ENCODE measurements at places on chromosomes 1 and 21.

DNA sequence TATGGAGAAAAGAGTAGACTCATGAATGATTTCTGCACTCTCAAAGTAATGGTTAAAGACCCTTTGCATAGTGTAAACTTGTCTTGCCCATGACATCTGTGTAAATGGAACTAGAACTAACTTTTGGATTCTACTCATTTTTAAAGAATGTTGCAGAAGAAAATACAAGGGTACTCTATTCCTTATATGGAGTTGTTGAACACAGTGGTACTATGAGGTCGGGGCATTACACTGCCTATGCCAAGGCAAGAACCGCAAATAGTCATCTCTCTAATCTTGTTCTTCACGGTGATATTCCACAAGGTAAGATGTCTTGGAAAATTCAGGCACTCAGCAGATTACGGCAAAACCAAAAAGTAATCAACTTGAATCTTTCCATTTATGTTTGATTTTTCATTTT is 19.8 kb downstream of the CCT8 start:
- no peak for DNase-seq

DNA sequence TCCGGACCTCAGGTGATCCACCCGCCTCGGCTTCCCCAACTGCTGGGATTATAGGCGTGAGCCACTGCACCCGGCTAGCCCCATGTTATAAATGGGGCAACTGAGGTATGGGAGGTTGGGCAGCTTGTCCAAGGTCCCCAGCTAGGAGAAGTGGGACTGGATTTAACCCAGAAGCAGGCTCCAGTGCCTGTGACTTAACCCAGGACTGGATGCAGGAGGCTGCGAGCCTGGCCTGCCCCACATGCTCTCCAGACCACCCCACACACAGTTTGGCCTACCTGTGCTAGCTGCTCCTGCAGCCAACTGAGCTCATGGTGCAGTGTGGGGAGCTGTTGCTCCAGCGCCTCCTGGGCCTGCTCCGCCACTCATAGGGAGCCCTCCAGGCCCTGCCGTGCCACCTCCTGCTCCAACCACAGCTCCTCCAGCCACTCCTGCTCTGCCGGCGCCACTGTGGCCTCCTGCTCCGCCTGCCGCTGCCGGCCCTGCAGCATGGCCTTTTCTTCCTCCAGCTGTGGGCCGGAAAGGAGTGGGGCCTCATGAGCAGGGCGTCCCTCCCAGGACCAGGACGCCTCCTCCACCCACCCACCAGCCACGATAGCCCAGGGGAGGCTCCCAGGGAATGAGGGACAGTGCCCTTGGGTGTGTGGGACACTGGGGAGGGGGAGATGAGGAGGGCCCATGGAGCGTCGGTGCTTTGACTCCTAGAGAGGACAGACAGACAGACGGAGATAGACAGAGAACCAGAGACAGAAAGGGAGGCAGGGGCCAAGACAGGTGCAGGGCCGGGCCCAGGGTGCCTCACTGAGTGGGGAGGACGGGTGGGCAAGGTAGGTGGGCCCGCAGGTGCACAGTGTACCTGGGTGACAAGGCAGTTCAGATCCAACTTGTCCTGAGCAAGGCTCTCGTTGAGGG is 12.4 kb upstream of the NBPF1 start:
- DNase-seq: peak; percentile 60

DNA sequence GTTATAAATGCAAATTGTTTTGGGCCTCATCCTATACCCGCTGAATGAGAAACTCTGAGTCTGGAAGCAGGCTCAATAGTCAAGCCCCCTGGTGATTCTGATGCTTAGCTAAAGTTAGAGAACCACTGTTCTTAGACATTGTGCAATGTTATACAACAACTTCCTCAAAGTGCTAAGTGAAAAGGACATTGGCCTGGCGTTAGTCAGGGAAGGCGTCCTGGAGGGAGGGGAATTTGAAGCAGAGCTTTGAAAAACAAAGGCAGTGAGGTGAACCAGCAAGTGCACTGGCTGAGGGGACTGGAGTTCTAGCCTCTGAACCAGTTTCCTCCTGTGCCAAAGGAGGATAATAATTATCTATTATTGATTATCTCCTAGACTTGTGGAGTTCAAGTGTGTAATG is 5.1 kb downstream of the CD1D start:
- DNase-seq: no peak

- DNase-seq: no peak
Measured at GRCh38 chr1:160171354-160171753, 19.0 kb upstream of the CASQ1 start.

DNA sequence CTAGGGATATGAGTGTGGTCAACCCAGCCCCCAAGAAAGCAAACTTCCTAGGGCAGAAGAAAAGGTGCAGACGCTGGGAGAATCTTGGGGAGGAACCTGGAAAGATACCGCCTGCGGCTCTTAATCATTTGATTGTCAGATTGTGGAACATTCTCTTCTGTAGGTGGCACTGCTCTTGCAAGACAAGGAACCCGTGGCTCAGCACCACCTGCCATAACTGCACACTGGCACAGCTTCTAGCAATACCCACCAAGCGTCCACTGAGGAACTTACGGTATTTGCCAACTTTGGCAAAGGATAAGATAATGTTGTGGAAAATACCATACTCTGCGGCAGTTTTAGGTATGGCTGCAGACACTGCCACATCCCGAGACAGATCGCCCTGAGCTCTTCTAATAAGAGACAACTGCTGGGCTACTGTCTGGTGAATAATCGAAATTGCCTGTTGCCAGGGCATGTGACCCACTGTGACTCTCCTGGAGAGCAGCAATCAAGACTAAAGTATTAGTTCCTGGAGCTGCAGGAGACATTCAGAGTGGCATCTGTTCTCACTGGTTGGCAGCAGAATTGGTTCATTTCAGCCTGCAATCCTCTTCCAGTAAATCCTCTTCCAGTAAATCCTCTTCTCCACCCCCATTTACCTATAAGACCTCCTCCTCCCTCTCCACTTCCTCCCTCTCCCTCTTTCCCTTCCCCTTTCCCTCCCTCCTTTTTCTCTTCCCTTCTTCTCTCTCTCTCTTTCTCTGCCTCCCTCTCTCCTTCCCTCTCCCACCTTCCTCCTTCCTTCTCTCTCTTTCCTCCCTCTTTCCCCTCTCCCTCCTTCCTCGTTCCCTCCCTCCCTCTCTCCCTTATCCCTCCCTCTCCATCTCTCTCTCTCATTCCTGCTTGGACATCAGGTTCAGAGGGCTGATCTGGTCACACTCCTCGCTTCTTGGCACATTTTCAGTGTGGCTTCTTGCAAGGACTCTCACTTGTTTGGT is 49.7 kb upstream of the B3GALT5 start:
- no peak for DNase-seq

DNA sequence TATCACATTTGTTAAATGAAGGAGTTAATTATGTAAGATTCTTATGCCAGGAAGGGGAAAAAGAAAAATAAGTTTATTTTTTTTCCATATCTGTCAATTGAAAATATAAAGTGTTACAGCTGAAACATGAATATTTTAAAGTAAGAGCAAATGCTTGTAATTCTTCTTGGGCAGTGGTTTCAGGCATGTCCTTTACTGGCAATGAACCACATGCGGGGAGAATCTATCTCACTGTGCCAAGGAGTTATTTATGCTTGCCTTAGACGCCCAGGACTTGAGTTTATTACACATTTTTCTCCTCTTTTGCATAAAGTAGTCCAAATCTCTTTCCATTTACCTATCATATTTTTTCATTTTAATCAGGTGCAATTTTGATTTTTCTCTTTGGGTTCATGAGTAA is 207.8 kb upstream of the NRIP1 start:
- DNase-seq: no peak

- no peak for DNase-seq
Measured at GRCh38 chr1:59076612-59077011, 220.3 kb upstream of the FGGY start.

- DNase-seq: no peak
Measured at GRCh38 chr1:231359113-231359512, 21.0 kb downstream of the SPRTN start.

DNA sequence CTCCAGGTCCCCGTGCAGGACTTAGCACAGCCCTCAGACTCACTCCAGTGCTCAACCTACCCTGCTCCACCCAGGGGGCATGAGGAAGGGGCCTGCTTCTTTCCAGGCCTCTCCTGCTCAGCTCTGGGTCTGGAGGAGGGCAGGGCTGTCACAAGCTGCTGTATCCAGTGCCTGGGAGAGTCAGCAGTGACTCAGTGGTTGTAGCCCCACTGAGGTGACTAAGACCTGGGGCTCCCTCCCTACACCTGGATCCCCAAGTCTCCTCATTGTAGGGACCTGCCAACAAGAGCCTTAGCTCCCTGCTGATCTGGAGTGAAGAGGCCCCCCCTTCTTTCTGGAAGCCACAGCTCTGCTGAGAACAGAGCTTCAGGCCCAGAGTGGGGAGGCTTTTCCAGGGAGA is 36.1 kb upstream of the FAM131C start:
- no peak for DNase-seq

DNA sequence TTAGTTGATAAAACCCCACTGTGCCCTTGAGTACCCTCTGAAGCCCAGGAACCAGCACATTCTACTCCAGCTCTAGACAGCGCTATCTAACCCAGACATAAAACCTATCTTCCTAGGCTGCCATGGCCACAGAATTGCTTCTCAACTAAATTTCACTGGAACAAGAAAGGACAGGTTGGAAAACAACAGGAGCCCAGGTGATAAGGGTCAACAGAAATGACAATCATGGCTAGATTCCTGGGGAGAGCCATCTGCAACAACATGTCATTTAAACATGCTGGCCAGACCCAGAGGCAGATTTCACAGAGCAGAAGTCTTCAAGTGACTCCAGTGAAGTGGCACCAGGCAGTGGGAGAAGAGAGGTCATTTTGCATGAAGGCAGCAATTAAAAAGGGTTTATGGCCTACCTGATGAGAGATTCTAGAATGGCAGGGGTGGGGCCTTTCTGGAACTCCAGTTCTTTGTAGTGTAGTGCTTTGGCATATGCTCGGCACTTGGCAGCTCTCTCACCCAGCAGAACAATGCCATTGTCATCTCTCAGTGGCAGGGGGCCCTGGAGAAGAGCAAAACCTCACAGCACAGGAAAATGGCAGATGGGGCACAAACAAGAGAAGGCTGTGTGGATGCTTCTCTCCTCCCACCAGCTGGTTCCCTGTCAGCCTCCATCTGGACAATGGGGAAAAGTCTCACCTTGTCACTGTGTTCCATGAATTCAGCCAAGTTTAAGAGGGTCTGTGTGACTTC is 9.9 kb downstream of the ANGPTL7 start:
- no peak for DNase-seq

DNA sequence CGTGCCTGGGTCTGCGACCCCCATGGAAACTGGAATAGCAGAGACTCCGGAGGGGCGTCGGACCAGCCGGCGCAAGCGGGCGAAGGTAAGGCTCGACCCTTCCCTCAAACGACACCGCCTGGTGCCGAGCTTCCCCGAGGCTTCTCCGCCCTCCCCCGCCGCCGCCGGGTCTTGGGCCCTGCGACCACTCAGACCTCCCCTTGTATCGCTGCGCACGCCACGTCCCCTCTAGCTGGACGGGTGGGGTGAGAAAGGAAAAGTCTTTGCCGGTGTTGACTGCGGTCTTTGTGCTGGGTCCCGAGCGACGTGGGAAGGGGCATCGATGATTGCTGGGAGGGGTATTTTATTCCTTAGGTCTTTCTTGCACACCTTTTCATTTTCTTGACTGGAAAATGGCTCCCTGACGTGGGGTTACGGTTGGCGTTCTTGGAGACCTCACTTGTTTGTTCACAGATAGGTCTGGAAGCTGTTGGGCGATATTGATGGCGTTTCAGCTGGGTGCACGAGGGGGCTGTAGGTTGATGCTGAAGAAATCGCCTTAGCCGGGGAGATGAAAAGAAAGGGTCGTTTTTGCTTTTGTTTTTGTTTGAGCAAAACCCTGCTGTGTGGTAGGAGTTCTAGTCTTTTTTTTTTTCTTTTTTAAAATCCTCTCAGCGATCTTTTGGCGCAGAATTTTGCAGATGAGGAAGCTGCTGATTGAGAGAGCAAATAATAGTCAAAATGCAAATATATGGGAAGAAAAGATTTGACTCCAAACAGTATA is 776 bp downstream of the KDM1A start:
- DNase-seq: peak; percentile 60

- DNase-seq: no peak
Measured at GRCh38 chr1:206512851-206513180, 5.5 kb downstream of the RASSF5 start.

DNA sequence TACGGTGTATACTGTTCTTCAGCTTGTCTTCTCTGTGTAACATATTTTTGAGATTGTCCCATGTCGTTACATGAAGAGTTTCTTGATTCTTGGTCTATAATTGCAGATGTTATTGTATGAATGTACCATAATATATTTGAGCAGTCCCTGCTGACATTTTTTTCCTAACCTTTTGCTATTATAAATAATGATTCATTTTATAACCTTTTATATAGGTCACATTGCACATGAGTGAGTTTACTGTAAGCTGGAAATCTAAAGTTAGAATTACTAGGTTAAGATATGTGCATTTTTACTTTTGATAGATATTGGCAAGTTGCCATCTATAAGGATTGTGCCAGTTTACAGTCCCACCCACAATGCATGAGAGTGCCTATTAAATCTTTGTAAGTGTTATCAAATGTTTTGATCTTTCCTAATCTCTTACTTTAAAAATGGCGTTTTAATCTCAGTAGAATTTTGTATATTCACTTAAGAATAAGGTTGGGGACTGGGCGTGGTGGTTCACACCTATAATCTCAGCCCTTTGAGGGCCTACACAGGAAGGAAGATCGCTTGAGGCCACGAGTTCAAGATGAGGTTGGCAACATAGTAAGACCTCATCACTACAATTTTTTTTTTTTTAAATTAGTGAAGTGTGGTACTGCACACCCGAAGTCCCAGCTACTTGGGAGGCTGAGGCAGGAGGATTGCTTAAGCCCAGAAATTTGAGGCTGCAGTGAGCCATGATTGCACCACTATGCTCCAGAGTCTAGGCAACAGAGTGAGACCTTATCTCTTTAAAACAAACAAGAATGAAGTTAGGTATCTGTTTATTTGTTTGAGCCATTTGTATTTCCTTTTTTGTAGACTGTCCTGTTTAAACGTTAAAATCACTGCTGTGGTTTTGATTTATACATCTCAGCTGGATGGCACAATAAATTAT is 36.5 kb downstream of the ZMYM1 start:
- no peak for DNase-seq

- no peak for DNase-seq
Measured at GRCh38 chr1:95027046-95027445, 45.7 kb downstream of the ALG14 start.

GRCh38 chr1:14442669-14443068 is 155.8 kb upstream of the KAZN start:
- DNase-seq: no peak

DNA sequence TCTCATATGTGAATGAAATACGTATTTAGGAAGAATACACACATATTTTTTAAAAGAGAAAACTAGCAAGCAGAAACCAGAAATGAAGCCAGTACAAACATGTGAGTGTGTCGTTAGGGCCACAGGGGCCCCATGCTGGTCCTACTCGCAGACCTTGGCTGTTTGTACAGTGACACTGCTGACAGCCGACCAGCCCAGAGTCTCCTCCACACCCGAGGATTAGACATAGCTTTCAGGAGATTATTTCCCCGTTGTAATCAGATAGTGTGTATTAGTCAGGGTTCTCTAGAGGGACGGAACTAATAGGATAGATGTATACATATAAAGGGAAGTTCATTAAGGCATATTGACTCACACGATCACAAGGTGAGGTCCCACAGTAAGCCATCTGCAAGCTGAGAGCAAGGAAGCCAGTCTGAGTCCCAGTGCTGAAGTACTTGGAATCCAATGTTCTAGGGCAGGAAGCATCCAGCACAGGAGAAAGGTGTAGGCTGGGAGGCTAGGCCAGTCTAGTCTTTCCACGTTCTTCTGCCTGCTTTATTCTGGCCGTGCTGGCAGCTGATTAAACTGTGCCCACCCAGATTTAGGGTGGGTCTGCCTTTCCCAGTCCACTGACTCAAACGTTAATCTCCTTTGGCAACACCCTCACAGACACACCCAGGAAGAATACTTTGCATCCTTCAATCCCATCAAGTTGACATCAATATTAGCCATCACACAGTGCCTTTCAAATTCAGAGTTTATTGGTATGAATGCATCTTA is 51.2 kb downstream of the DIP2A start:
- DNase-seq: peak; percentile 17
